ENCODE measurements at places on chromosomes 13 and 19. TPM values are rescaled to one million over a fixed set of nuclear protein-coding genes. Genes with fewer than 3 reads are reported as not detected.

- no peak for DNase-seq
Measured at GRCh38 chr19:46753420-46754155, 7.3 kb upstream of the STRN4 start.

- DNase-seq, result no peak
Measured at GRCh38 chr19:55391191-55391670, 5.5 kb downstream of the RPL28 start.

- DNase-seq, result no peak
Measured at GRCh38 chr13:113123226-113124201, 915 bp downstream of the F10 start.

GRCh38 chr13:30159446-30159839 lies 147.9 kb downstream of the KATNAL1 start:
- DNase-seq, result peak; percentile 85

DNA sequence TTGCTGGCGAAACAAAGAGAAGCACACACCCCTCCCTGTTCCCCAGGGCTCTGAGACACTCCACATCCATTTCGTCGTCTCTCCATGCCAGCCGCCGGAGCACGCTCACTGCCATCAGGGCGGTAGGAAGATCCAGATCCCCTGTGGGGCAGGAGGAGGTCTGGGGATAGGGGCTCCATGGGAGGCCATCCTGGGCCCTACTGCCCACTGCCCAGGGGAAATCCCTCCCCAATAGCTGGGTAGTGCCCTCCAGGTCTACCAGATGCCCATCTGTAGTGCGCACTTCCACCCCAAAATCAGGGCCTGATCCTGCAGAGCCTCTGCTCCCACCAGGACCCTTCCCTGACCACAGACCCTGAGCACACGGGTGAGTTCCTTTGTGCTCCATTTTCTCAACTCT lies 80.3 kb downstream of the EFNB2 start:
- no peak for DNase-seq

The KCNJ14 gene
- 0.53 TPM for total RNA-seq

The LPAR6 gene
- 6.8 TPM for total RNA-seq

The ZNF235 gene
- total RNA-seq, result 3.8 TPM
